Esophagus muscularis mucosa (tissue), 4 donors: ENCODE measurements at places on chromosomes 16 and 17. TPM values are rescaled to one million over a fixed set of nuclear protein-coding genes. Genes with fewer than 3 reads are reported as not detected.

Gene TCAP
- total RNA-seq = 0.99 TPM

Gene FNDC8
- total RNA-seq = not detected

Gene ARMC5
- 7.4 TPM for total RNA-seq

Gene OR2C1
- total RNA-seq = not detected

Gene FSCN2
- total RNA-seq = 2.4 TPM

Gene NKD1
- 37.1 TPM for total RNA-seq

Gene KRTAP4-4
- total RNA-seq = not detected

Gene CCL15
- not detected for total RNA-seq

Gene TGFB1I1
- 471 TPM for total RNA-seq

Gene KCNG4
- not detected for total RNA-seq

Gene SRCIN1
- total RNA-seq = 2.2 TPM

Gene MYCBPAP
- total RNA-seq = 1.2 TPM

Gene PNMT
- 10.8 TPM for total RNA-seq

Gene BCAR1
- total RNA-seq = 45.7 TPM

Gene CDH8
- total RNA-seq = 3.6 TPM

Gene HS3ST2
- 2.2 TPM for total RNA-seq

Gene C16orf96
- total RNA-seq = not detected

Gene MRPL10
- 82.8 TPM for total RNA-seq

Gene SDR42E2
- total RNA-seq = not detected

Gene CCL11
- total RNA-seq = 2.0 TPM

Gene ELMO3
- 0.83 TPM for total RNA-seq

Gene NOG
- total RNA-seq = 4.6 TPM

Gene SNN
- total RNA-seq = 30.7 TPM

Gene SHCBP1
- total RNA-seq = 0.29 TPM
